H4 (cell line): ENCODE measurements at places on chromosomes 11 and 22. TPM values are rescaled to one million over a fixed set of nuclear protein-coding genes. Genes with fewer than 3 reads are reported as not detected.
A peak's percentile ranks its signal among the peaks of the same experiment; 100 is the strongest.

Gene LYVE1
- not detected in 2 replicates for total RNA-seq

DNA sequence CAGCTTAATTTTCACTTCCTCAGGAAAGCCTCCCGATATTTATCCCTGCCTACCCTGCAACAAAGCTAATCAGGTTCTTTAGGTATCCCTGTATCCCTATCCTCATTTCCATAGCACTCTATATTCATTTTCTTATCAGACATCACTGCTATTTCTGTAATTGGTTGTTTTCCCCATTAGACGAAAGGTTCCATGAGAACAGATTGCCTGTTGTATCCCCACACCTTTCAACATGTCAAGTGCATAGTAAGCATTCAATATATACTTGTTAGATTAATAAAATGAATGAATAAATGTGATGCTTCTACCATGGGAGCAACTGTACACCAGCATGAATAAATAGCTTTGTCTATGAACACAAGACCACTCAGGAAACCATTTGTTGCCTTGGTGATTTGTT lies 499.8 kb downstream of the DLG2 start:
- DNase-seq: no peak

DNA sequence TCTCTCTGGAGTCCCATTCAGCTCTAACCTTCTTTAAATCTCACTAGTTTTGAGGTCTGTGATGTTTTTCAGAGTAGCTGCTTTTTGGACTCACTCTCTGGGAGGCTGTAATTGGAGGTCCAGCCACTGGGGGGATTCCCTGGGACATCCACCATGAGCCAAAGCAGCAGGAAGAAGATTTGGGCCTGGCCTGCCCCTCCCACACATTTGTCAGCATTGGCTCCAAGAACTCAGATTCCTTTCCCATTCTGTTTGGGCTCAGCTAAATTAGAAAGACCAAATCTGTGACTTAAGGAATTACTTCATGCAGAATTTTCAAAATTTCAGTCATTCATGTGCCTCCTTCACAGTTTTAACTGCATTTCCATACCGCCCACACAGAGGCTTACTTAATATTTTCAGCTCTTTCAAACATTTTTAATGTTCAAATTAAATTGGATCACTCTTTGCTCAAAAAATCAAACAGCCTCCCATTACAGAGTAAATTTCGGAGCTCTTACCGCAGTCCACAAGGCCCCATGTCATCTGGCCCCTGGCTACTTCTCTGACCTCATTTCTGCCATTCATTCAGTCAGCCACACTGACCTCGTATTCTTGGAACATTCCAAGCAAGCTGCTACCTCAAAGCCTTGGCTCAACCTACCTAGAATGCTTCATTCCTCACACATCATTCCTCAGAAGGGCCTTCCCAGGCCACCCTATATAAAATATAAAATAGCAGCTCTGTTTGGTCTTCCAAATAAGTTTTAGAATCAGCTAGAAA lies 54.5 kb upstream of the RRAS2 start:
- no peak for DNase-seq

Gene SUN2
- 42.0 and 57.2 TPM in 2 replicates for total RNA-seq

DNA sequence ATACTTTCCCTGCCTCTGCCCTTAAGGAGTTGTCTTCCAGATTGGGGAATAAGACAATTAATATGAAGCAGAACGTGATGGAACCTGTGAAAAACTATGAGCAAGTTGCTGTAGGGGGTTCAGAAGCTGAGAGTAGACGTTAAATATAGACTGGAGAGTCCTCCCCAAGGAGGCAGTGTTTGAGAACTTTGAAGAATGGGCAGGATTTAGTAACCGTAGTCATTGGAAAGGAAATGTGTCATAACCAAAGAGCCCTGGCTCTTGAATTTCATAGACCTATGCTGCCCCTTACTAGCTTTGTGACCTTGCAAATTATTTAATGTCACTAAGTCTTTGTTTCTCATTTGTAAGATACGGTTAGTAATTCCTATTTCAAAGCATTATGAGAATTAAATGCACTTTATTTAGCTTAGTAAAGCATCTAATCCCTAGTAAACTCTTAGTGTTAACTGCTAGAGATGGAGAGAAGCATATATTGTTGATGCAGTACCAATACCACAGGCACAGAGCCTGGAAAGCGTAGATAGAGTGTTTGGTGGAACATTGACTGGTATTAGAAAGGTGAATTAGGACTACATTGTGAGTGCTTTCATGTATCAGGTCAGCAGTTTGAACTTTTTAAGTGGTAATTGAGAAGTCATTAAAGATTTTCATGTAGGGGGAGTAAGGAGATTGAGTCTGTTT lies 54.1 kb downstream of the MCAM start:
- DNase-seq: no peak

DNA sequence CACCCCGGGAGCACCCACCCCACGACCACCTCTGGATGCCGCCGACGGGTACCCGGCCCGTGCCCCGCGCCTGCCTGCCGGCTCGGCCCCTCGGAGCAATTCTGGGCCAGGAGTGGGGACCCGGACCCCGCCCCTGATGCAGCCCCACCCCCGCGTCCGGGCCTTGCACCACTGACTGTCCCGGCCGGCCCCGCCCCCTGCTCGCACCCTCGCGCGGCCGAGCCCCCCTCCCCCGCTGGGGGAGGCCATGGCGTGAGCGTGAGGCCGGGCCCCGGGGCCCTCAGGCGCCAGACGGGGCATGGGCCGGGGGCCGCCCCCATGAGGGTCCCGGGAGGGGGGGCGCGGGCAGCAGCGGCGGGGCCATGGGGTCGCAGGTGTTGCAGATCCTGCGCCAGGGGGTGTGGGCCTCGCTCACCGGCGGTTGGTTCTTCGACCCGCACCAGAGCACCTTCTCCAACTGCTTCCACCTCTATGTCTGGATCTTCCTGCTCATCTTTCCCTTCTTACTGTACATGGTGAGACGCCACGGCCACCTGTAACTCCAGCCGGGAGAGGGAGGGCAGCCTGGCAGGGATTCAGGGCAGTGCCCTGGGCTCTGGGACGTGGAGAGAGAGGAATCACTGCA lies 486 bp downstream of the PCNX3 start:
- no peak for DNase-seq

GRCh38 chr22:31650391-31650790 lies 11.6 kb downstream of the PISD start:
- peak; percentile 47 for DNase-seq

Gene TRIM29
- total RNA-seq: 1.4 and 2.8 TPM in 2 replicates

- no peak for DNase-seq
Observed at GRCh38 chr11:20844216-20844615, 174.8 kb downstream of the NELL1 start.

DNA sequence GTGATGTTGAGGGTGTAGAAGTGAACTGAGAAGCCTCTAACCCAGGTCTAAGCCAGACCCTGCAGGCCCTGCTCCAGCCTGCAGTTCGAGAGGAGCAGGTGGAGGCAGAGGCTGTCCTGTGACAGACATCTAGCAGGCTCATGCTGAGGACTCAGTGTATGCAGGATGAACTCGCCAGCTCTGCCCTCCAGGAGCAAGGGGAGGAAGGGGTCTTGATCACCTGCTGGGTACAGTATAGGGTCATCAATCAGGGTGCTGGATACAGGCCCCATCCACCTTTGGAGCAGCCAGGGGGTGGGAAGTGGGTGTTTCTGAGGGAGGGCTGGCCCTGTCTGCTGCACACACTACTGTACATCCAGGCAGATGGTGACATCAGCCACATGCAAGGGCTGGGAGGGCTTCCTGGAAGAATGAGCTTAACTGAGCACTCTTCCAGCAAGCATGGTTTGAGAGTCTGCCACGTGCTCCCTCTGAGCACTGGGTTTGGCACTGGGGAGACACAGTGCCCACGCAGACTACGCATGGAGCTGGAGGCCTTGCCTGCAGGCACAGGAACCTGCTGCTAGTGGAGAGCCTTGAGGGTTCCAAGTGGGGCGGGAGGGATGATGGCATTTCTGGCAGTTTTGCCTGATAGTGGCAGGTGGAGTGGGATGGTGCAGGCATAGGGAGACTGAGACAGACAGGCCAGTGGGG lies 9.2 kb downstream of the MAPK8IP1 start:
- no peak for DNase-seq

DNA sequence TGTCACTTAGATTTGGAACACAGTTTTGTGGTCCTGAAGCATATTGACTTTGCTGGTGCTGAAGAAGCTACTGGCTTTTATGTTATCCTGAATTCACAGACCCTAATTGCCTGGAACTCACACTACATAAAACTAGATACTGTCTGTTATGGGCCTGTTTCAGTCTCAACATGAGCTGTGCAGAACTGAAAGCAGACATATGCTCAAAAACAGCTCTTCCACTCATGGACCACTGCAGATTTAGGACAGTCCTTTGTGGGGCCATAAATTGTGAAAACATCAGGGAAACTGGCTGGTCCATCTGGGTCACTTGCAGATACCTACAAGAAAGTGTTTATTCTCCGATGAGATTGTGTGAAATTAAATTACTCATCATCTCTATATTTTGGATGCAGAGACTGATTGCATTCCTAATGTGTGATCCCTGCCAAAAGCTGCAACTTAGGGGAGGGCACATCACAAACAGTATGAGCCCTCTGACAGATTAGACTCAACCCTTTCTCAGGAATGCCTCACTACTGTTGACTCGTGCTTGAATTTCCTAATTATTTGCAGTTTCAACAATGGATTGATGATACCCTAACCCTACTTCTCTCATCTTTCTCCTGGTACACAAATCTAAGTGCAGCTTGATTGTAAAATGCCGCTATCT lies 10.2 kb upstream of the CLNS1A start:
- no peak for DNase-seq

DNA sequence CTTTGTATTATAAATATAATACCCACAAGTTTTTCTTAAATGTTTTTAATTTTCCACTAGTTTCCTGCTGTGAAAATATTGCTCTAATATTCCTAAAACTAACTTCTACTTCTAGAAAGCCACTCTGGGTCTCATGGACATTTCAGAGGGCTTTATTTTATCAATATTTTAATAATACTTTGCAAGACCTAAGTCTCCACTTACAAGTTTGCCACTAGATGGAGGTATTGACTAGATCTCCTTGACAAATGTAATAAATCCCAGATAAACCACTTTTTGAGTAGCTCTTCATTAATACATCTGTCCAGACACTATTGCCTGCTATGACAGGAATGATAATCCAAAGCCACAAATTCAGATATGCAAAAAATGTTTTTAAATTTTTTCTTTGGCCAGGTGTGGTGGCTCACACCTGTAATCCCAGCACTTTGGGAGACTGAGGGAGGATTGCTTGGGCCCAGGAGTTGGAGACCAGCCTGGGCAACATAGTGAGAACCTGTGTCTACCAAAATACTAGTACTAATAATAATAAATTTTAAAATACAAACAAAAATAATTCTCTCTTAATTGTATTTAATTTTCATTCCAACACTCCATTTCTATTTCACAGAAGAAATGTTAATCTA lies 3.5 kb upstream of the ACAT1 start:
- peak; percentile 38 for DNase-seq

Gene TMA7B
- total RNA-seq: not detected in 2 replicates

Gene GP1BB
- total RNA-seq: 0.06 and 1.3 TPM in 2 replicates

DNA sequence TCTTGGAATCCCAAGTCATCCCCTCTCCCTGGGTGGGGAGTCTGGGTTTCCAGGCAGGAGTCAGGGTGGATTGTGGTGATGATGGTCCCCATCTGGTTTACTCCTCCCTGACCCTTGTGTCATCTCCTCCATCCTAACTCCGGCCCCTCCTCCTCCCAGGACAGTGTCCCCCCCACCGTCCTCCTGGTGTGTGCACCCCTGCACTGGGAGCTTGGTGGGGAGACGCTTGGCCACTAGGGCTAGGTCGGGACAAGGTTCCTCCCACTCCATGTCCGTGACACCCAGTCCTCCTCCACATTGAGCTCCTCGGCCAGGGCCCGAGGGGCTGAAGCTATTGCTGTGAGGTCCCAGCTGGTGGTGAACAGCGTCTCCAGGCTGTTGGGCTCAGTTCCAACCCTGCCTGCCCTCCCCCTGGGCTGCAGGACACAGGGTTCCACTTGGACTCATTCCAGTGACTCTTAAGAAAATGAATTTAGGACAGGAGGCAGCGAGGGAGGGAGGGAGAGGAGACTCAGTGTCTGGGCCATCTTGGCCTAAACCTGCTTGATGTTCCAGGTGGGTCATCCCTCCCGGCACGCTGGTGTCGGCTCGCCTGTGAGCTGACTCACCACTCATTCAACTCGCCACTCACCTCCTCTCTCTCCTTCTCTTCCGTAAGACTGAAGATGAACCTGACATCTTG lies 433.2 kb downstream of the TBC1D22A start:
- DNase-seq: no peak

Gene MRGPRE
- total RNA-seq: not detected in 2 replicates

DNA sequence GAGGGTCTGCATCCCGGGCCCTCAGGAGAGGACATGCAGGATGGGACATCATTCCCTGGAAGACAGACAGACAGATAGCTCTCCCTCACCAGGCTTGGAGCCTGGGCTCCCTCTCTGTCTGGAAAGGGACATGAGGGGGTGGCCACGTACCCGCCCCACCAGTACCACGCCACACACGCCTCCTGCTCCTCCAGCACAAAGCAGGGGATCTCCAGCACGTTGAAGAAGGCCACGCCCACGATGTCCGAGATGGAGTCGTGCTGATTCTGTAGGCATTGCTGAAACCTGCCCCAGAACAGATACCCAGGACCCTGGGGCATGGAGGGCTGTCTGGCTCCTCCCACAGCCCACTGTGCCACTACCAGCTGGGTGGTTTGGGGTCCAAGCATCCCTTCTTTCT lies 2.2 kb downstream of the PLA2G3 start:
- DNase-seq: no peak

GRCh38 chr22:49251371-49251770 lies 576.3 kb downstream of the BRD1 start:
- no peak for DNase-seq

GRCh38 chr22:48083502-48083901 lies 1321.1 kb downstream of the TBC1D22A start:
- DNase-seq: no peak

Gene DDX6
- total RNA-seq: 60.1 and 67.0 TPM in 2 replicates

DNA sequence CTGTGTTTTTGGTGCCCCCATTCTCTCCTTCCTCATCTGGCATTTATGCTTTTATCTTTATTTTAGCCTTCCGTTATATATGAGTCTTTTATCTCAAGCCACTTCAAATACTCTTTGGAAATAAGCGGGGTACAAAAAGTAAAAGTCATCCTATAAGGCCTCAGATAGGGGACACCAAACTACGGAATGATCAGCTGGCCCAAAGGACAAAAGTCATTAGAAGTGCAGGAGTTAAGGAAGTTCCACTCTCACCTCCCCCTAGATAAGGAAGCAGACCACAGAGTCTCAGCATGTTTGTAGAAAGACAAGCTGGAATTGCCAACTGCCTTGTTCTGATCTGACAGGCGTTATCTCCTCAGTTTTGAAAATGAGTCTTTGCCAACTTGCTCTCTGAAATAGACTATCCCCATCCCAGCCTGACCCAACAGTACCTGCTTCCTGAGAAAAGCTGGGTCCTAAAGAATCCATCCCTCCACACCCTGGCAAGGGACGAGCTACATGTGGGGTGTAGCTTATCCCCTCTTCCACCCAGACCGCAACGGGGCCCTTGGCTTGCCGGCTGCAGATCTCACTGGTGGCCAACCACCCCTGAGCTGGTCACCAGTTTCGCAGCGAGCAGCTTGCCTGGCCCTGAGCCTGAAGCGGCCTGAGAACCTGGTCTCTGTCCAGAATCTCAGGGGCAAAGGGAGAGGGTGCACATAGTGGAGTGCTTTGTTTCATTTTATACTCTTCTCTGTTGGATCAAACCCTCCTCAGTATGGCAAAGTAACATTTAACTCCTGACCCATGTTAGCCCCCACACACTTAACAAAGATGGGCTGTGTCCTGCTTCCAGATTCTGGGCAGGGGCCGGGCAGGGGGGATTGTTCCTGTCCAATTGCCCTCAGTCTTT lies 13.8 kb downstream of the FADS2 start:
- DNase-seq: no peak
